ENCODE measurements at places on chromosomes 2 and 18.

- DNase-seq: no peak
These were observed 25.3 kb downstream of the PIEZO2 start for GRCh38 chr18:11124054-11124453.

DNA sequence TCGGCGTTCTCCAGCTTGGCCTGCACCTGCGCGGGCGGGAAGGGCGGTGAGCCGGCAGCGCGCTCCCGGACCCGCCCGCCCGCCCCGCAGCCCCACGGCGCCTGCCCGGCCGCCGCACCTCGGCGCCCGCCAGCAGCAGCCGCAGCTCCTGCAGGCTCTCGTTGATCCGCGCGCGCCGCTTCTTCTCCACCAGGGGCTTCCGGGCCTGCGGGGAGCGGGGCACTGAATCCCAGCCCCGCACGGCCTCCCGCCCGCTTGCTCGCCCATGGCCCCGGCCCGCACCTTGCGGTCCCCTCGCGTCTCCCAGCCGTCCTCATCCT lies 335 bp downstream of the HES6 start:
- no peak for DNase-seq

DNA sequence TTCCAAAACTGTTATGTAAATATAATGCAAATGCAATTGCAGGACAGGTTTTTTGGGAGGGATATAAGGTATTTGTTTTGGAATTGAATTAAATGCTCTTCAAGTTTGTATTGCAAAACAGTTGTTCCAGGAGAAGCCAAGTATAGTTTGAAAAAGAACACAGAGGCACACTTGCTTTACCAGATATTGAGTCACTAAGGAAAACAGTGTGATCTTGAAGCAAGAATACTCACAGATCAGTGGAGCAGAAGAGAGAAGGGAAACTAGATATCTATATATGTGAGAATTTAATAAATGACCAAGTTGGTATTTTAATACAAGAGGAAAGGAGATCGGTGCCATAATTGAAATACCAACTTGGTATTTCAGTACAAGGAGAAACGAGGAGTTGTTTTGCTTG lies 178.9 kb downstream of the CAPN13 start:
- DNase-seq: no peak

DNA sequence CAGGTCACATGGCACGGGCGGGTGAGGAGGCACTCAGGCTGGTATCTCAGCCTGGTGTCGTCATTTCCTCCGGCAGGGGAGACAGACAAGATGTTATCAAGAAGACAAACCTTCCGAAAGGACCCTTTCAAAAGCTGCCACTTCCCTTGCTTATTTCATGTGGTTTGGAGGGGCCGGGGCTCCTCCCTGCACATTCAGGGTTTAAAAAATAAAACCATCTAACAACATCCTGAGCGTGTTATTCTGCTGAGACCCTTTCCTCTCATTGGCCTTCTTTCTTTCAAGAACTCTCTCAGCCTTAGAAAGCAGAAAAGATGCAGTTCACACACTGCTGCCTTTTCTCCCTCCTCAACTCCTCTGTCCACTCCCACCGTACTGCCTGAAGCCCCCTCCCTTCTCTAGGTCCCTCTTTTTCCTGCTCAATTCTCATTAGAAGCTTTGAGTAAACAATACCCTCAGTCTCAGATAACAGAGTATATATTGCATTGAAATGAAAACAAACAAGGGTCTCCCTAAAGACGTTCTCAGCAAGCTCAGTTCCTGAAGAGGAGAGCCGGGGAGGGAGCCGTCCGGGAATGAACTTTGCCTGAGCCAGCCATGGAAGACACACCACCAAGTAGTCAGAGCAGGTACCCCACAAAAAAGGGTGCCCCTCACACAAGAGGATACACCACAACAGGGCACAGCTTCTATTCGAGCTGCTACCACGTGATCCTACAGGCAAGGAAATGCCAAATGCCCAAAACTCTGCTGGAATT lies 9.7 kb downstream of the SMAD7 start:
- no peak for DNase-seq

DNA sequence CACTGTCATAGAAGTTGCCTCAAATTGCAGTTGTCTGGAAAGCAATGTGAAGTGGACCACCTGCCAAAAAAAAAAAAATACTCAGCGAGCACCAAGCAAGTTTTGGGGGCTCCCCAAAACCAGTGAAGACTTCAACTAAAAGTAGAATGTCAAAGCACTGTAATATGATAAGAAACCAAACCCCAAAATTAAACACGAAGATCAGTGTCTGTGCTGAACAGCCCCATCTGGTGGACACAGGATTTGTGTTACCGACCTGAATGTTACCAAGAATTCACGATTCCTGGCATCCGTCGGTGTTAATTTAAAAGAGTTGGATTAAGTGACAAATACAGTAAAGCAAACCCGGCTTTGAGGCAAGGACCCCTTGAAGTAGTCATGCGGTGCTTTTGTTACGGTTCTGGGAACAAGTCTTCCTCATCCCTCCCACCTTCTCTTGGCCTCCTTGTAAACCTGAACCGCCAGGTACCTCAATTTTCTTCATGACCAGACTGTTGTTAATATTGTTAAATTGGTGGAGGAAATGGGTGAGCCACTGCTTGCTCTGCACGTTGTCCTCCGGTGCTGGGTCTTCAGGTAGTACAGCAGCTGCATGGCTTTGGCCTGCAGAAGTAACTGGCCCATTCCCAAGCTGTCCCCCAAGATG lies 31.3 kb upstream of the SSB start:
- DNase-seq: no peak

- DNase-seq: no peak
These were observed 62.3 kb downstream of the PTPRM start for GRCh38 chr18:7629416-7629815.

DNA sequence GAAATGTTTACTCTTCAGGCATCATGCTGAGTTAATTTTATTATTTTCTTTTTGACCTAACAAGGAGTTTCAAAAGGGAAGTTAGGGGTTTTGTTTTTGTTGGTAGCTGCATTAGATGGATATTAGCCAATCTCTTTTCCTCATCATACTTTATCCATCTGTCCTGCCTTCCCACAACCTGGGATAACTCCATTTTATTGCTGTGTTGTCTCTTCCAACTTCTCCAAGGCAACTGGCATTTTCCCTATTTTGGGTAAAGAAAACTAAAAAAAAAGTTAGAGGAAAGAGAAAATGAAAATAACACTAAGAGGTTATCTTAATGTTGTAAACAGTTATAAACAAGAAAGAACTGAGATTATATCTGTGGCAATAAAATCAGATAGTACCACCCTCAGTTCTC lies 147.0 kb downstream of the PID1 start:
- DNase-seq: no peak

- DNase-seq: no peak
These were observed 280.9 kb upstream of the TCF4 start for GRCh38 chr18:55868909-55869308.

DNA sequence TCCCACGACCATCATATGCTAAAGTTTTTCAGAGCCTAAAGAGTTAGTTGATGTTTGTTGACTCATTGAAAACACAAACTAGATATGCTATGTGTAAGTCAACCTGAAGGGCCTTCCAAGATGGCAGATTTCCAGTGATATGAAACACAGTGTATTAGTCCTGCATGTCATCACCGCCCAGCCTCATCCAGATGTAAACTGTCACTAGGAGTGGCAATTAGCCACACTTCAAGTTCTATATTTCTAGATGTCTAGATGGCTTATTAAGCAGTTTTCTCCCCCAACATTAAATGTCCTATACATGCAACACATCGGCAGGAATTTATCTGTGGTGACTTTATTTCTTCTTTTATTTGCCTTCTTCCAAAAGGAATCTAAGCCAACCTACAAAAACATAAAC lies 444.1 kb upstream of the SMIM21 start:
- no peak for DNase-seq

GRCh38 chr2:58686776-58687175 lies 445.7 kb upstream of the FANCL start:
- DNase-seq: no peak

DNA sequence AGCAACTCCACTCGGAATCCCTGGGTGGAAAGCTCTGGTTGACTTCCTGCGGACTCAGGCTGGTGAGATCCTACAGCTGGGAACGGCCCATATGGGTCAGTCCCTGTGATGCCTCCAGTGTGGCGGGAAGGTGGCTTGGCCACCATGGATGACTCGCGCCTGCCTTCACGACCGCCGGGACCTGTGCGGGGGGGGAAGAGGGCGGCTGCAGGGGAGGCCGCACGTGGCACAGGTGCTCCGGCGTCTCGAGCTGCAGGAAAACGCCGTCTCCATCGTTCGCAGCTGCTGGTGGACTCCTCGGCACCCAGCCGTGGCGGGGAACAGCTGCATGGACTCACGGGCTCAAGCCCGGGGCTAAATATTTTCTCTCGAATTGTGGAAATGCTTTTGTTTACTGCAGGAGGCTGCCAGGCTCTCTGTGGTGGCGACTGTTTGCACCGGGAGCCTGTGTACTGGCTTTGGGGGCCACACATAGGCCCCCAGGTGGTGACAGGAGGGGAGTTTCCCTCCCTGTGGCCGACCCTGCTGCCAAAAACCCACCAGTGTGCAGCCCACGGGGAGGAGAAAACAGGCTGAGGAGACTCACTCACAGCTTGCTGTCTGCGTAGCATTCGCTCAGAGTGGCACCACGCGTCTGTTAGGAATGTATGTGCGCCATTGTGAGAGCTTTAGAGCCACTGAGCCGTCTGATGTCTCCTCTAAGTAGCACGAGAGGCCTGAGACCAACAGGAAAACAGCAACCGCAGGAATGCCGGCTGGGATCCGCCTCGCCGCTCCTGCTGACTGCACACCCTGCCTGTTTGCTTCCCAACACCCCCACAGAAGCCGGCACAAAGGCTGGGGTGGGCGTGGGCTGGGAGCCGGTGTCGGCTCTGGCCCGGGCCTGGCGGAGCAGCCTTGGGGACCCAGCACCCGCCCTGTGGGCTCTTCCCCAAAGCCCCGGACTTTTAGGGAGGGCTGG lies 89.2 kb downstream of the NFATC1 start:
- DNase-seq: peak; percentile 32

GRCh38 chr2:8416849-8417832 lies 264.7 kb upstream of the ID2 start:
- DNase-seq: no peak

- no peak for DNase-seq
These were observed 161.0 kb upstream of the ID2 start for GRCh38 chr2:8520791-8521344.

DNA sequence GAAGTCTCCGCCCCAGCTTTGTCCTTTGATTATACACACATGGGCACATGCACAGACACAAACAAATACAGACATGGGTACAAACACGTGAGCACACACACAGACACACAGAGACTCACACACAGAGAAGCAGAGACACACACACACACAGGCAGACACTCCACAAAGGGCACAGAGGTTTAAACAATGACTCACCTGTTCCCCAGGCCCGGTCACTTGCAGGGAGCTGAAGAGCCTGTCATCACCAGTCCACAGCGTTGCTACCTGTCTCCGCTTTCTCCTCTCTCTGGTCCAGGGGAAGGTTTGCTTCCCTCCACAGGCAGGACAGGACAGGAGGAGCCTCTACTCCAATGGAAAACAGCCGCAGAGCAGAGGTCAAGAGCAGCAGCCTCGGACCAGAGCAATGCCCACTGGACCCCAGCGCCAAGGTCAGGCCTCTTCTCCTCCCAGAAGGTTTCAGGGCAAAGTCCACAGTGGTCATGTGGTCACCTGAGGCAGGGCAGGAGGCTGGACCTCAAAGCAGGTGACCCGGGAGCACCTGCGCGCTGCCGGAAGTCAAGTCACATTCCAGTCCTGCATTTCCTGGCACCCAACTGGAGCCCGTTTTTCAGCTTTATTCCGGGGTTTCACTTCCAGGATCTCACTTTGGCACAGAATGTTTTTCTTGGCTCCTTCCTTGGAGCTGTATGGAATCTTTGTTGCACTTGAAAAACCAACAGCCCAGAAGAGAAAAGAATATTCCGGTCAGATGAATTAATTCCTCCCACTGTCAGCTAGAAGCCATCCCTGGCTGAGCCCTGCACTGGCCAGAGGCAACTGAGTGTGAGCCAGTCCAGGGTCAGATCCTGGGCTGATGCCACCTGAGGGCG lies at the start of gene RAB17:
Gene RAB17, minus strand, starts transcription at position 463 of the 869 bp plus-strand sequence. CDS start 4,580 bp downstream, outside the sequence.
- peak; percentile 37 for DNase-seq

DNA sequence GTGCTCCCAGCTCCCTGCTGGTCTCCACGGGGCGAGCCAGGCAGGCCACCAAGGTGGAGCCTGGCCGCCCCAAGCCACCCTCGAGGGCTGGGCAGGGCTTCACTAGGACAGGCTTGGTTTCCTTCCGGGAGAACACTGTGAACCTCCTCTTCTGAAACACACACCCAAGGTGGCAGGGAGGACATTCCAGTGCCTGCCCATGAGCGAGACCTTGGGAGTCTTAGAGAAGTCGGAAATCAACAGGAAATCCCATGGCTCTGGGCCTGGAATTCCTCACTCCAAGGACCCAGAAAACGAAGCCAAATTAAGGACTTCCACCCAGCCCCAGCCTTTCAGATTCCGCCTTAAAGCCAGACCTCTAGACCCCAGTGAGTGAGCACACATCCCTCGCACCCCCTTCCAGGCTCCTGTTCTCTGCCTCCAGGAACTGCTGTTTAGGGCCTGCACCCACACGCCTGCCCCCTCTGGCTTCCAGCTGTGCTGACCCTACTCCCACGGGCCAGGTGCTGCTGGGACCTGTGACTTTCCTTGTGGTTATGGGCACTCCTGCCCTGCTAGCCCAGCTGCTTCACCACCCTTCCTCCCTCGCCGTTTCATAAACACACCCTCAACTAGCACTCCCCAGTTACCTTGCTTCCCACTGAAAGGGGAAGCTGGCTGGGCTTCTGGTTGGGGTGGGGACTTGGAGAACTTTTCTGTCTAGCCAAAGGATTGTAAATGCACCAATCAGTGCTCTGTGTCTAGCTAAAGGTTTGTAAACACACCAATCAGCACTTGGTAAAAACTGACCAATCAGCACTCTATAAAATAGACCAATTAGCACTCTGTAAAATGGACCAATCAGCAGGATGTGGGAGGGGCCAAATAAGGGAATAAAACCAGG lies 13.7 kb downstream of the GPR17 start:
- no peak for DNase-seq

DNA sequence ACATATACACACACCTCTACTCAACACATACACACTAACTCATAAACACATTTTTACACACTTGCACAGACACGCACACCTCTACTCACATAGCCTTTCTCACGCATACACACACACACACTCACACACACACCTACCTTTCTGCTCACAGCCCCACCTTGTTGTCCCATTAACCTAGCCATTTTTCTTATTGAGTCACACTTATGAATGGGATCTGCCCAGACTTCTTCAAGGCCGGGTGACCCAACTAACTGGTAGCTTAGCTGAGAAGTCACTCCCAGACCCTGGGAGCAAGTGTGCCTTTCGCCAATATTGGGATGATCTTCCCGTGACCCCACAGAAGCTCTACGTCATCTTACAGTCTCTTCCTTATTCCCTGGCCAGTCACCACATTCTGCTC lies 192.2 kb downstream of the NCK2 start:
- DNase-seq: no peak
